ENCODE measurements at places on chromosomes 16 and 17.

DNA sequence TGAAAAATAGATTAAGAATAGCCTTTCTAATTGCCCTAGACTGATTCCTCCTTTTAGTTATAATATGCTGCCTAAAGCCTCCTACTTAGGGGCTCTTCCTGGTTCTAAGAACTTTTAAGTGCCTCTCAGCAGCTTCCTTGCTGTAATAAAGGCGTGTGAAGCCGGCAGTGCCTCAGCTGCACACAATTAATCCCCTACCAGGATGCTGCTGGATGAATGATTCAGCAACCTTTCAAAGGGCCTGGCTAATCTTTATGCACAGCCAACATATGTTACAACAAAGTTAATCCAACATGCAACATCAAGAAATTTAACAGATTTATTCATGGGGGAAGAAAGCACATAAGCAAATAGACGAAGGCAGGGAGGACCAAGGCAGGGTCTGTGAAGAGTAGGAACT lies 145.2 kb downstream of the PMP22 start:
- no peak for DNase-seq

GRCh38 chr17:64174686-64175456 lies 44.9 kb upstream of the ERN1 start:
- DNase-seq = peak; percentile 80

GRCh38 chr17:37043201-37043600 lies 94.4 kb downstream of the AATF start:
- no peak for DNase-seq

DNA sequence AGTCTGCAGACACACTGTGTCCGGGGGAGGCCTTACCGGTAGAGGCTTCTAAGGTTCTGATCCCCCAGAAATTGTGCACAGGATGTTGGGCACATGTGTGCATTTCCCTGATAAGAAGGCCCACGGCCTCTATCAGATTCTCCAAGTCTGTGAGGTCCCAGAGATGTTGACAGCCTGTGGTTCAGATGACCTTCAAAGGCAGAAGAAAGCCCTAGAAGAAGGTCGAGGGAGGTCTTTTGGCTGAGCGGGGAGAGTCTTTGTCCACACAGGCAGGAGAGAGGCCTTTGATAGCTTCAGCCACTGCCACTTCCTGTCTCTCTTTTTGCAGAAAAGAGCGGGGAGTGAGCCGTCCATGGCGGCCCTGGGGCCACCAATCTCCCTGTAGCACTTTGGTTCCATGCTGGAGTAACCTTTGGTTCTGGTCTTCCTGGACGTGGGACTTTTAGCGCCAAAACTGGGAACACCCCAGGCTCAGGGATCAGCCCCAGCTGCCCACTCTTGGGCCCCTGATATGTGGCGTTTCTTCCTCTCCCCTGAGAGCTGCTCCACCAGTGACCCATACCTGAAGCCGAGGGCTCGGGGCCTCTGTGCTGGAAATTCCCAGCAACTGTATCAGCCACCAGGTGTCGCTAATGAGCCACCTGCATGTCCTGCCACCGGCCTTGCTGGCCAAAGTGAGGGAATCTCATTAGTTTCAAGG lies 28.1 kb upstream of the LGALS9 start:
- peak; percentile 73 for DNase-seq

GRCh38 chr16:48628359-48628985 lies 18.5 kb upstream of the N4BP1 start:
- DNase-seq = no peak

GRCh38 chr16:749010-749409 lies 8.2 kb upstream of the CIAO3 start:
- DNase-seq = no peak

DNA sequence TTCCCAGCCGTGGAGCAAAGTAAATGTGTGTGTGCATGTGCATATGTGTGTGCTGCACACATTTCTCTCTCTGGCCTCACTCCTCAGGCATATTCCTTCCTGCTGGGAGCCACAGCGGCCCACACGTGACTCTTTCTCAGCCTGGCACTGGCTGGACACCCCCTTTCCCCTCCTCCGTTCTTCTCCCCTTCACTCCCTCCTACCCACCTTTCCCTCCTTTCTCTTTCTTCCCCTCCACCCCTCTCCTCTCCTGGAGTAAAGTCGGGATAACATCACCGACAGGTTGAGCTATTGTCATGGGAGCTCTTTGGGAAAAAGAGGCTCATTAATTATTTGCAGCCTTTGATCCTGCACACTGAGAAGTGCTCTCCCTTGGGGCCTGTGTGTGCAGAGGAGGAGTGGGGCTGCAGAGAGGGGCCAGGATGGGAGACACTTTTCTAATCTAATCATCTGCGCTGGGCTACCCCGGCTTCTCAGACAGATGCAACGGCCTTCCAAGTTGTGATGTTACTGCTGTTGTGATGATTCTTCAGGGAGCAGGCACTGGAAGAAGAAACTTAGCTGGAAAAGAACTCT lies 126.3 kb upstream of the HSBP1 start:
- no peak for DNase-seq

GRCh38 chr17:82595893-82596292 lies 52.4 kb downstream of the WDR45B start:
- no peak for DNase-seq

GRCh38 chr16:777826-778225 lies 10.4 kb downstream of the RPUSD1 start:
- DNase-seq = no peak
